ENCODE measurements at places on chromosomes 11 and 22.

DNA sequence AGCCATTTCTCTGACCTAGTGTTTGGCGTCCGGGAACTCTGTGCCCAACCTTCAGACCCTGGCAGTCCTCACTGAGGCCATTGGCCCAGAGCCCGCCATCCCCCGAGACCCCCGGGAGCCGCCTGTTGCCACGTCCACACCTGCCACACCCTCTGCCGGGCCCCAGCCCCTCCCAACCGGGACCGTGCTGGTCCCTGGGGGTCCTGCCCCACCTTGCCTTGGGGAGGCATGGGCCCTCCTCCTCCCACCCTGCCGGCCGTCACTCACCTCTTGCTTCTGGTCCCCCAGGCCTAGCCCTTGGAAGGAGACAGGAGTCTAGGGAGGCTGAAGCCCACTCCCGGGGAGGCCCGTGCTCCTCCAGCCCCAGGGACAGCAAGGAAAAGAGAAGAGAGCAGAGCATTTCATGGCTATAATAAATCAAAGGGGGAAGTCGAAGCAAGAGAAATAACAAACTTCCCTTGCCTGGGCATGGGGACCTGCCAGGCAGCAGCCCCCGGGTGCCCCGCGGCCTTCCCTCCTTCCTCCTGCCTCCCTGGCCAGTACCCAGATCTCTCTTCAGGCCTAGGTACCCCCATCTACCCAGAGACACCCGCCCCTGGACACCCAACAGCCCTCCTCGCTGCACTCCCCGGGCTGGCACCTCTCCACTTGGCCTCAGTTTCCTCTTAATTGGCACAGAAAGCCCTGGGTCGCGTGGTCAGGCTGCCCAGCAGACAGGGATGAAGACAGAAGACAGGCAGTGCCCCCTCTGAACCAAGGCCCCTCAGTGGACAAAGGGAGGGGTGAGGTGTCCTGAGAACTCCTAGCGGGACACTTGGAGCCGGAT is 13.0 kb upstream of the SLC39A13 start:
- DNase-seq: no peak

DNA sequence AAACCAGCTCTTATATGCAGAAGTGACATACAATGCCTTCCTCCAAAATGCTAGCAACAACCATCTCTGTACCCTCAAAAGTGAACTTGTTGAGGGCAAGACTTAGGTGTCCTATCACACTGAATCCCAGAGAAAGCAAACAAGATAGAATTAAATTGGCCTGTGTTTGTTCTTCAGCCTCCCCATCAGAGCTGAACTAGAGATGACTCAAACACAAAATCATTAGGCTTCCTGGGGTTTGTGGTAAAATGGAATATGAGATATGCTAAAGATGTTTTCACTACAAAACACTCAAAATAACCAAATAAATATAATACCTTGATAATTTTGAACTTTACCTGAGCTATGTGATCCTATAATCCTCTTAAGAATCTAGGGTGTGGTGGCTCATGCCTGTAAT is 31.6 kb downstream of the ZNF214 start:
- DNase-seq: no peak

- peak; percentile 3 for DNase-seq
Observed at GRCh38 chr11:108324587-108324986, 101.7 kb downstream of the ATM start.

- DNase-seq: peak; percentile 27
Observed at GRCh38 chr11:86743223-86744118, 56.9 kb upstream of the PRSS23 start.

DNA sequence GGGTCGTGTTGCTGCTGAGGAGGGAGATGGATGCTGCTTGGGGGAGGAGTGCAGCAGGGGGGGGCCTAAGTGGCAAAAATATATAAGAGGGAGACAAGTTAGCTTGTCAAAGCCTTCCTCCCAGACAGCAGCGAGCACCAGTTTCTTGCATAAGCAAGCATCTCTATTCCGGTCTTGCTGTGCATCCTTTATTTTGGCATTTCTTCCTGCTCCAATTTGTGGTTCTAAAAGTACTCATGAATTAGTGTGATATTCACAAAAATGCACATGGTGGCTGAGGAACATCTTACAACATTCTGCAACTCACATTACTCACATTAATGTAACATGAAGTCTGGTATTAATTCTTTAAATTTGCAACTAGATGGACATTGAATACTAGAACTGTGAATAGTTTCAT is 32.1 kb downstream of the GDPD5 start:
- DNase-seq: no peak

- DNase-seq: no peak
Observed at GRCh38 chr22:27318516-27318915, 483.0 kb downstream of the MN1 start.

- DNase-seq: no peak
Observed at GRCh38 chr22:36299295-36299694, 46.4 kb downstream of the APOL1 start.

- DNase-seq: no peak
Observed at GRCh38 chr11:1877211-1878136, 14.2 kb downstream of the PRR33 start.

DNA sequence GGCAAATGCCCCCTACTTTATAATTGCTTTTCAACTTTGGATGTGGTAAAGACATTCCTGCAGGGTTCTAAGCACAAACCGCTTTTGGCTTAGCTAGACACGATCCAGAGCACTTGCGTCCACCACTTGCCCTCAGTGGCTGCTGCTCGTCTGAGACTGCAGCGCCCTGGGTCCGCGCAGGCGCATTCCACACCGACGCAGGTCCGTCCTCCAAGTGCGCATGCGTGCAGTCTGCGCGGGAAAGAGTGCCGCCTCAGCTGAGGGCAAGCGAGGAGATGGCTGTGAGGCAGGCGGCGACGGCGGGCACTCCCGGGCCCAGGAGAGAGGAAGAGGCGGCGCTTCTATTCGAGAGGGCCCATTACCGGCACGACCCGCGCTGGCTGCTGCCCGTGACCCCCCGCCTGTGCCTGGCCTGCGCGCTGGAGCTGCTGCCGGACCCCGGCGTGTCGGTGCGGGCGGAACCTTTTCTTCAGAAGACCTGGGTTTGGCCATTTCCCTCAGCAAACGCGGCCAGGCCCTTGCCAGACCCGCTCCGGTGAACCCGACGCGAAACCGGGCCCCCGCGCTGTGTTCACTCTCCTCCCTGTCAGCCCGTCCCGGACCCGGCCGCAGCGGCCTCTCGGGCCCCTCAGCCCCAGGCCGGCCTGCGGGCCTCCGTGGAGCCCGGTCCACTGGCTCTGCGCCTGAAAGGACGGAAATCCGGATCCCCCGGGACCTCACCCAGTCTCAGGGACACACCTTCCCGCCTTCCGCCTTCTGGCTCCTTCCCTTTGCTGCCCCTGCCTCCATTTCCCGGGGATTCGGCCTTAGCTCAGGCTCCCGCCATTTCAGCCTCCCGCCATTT is at the start of gene MEI1:
Gene MEI1 (plus strand): TSS at position 240 of the 844 bp plus-strand sequence. CDS start 36 bp downstream, at position 276.
- peak; percentile 18 for DNase-seq

DNA sequence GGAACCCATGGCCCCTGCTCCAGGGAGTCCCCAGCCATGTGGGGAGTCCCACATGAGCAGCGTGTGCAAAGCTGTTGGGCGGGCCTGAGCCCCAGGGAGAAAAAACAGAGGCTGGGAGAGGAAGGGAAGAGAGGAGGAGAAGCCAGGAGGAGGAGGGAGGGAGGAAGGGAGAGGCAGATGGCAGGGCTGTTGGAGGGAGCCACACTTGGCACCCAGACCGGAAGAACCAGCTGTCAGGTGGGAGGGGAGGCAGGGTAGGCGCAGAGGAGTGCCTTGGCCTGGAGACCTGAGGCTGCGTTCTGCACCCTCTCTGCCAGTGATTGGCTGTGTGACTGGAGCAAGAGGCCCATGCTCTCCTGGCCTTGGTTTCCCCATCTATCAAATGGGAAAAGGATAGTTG is 6.7 kb downstream of the SYNGR1 start:
- no peak for DNase-seq

DNA sequence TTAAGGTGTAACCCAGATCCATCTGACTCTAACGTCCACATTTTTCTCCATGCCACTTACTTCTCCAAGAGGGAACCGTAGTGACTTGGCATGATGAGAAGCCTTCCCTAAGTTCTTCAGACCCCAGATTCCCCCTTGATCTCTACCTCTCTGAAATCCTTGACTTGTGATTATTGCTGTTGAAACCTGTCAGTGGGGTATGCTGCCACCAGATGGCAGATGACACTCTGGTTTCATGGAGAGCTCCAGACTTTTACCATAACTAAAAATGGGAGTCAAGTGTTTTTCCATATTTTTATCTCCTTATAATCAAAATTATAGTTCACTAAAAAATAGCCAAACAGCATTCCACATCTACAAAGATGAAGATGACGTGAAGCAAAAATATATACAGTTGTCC is 504.2 kb downstream of the SOX6 start:
- DNase-seq: no peak

DNA sequence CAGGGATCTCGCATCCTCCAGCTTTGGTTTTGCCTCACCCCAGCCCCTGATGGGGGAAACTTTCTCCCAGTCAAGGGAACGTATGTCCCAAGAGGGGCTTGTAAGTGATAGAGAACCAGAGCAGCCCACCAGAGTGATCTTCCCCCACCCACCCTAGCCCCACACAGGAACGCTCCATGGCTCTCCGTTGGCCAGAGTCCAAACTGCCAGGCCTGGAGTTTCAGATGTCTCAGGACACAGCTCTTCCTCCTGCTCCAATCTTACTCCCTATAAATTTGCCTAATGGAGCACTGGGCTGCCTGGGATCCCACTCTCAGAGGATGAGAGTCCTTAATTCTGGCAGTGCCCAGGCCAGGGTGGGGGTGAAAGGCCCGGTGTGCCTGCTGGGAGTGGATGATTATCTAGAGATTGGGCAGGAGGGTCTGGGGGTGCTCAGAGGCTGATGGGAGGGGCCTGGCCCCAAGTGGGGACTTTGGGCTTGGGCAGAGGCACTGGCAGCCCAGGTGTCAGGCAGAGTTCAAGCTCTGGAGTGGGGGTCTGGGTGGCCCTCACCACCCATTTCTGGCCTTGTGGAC is 79.9 kb downstream of the WNT7B start:
- DNase-seq: no peak

- no peak for DNase-seq
Observed at GRCh38 chr22:26529345-26529744, 17.1 kb upstream of the TFIP11 start.

- DNase-seq: no peak
Observed at GRCh38 chr11:34475656-34476055, 36.9 kb downstream of the CAT start.

GRCh38 chr11:74847395-74847794 is 98.7 kb downstream of the RNF169 start:
- no peak for DNase-seq

GRCh38 chr22:33923660-33924246 is 3.5 kb upstream of the LARGE1 start:
- no peak for DNase-seq

- no peak for DNase-seq
Observed at GRCh38 chr11:95088946-95089619, 563 bp upstream of the ENDOD1 start.
